Dermis blood vessel endothelial cell (primary cell): ENCODE measurements at places on chromosomes 4 and X. TPM values are rescaled to one million over a fixed set of nuclear protein-coding genes. Genes with fewer than 3 reads are reported as not detected.

GRCh38 chr4:120723105-120723504, 199.4 kb downstream of the PRDM5 start:
- DNase-seq: no peak

DNA sequence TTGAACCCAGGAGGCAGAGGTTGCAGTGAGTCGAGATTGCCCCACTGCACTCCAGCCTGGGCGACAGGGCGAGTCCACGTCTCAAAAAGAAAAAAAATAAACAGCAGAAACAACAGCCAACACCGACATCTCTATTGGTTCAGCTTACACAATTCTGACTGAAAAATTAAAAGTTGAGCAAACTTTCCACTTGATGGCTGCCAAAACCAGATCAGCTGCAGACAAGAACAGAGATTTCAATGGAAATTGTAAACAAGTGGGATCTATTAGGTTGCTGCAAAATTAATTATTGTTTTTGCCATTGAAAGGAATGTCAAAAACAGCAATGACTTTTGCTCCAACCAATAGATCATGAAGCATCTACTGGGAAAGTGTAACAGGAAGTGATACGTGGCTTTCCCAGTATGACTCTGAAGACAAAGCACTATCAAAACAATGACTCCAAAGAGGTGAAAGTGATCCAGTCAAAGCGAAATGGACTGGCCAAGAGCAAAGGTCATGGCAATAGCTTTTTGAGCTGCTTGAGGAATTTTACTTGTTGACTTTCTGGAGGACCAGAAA, 26.3 kb downstream of the UPF3B start:
- peak; percentile 72 for DNase-seq

OCRL gene
- total RNA-seq: 13.8 and 20.3 TPM in 2 replicates

ODAPH gene
- total RNA-seq: not detected in 2 replicates

- no peak for DNase-seq
Measured at GRCh38 chr4:145824463-145824862, 114.2 kb downstream of the ZNF827 start.

DNA sequence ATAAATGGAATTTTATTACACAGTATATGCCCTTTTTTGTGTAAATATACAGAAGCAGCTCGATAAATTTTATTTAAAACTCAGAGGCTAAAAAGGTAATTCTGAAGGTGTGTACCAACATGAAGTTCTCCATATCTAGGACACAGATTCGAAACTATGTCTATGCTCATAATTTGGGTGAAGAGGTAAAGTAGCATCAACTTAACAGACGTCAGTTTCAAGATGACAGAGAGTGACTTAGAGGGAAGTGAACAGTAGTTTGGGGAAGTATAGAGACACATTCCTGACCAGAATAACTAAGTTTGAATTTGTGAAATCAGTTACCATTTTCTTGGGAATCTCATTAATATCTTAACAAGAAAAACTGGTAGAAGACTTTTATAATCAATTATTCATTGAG, 2493.3 kb downstream of the ARAP2 start:
- no peak for DNase-seq

ENPP6 gene
- total RNA-seq: 0.05 TPM in 1 of 2 replicates, not detected in the other

GRCh38 chr4:120923207-120923522, 639 bp upstream of the PRDM5 start:
- DNase-seq: no peak

DNA sequence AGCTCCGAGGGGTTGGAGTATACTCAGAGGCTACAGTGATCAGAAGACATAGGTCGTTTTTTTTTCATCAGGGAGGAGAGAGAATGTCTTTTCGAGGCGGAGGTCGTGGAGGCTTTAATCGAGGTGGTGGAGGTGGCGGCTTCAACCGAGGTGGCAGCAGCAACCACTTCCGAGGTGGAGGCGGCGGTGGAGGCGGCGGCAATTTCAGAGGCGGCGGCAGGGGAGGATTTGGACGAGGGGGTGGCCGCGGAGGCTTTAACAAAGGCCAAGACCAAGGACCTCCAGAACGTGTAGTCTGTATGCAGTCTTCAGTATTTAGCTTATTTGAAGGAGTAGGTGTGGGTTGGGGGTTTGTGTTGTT, 500 bp downstream of the GAR1 start:
- DNase-seq: peak; percentile 20

- DNase-seq: no peak
Measured at GRCh38 chr4:67483868-67484602, 61.3 kb downstream of the CENPC start.

MEPE gene
- total RNA-seq: not detected in 2 replicates

DNA sequence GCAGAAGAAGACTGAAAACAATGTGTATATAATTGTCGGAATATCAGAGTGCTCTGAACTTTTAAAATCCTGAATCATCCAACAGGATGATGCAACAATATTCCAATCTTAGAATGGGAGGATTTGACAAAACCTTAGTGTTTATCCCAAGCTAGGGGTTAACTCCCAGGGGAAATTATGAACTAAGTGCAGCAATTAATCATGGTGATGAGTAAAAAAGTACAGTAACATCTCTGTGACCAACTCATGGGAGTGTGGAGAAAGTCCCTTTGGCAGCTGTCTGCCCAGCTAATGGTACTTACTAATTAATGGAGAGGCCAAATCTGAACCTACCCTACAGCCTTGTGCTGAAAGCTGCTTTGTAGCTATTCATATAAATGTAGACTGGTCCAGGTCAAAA, 257.6 kb upstream of the DDX53 start:
- DNase-seq: no peak

SYTL5 gene
- under 0.01 TPM in 1 of 2 replicates, not detected in the other for total RNA-seq

GAGE1 gene
- not detected in 2 replicates for total RNA-seq

DNA sequence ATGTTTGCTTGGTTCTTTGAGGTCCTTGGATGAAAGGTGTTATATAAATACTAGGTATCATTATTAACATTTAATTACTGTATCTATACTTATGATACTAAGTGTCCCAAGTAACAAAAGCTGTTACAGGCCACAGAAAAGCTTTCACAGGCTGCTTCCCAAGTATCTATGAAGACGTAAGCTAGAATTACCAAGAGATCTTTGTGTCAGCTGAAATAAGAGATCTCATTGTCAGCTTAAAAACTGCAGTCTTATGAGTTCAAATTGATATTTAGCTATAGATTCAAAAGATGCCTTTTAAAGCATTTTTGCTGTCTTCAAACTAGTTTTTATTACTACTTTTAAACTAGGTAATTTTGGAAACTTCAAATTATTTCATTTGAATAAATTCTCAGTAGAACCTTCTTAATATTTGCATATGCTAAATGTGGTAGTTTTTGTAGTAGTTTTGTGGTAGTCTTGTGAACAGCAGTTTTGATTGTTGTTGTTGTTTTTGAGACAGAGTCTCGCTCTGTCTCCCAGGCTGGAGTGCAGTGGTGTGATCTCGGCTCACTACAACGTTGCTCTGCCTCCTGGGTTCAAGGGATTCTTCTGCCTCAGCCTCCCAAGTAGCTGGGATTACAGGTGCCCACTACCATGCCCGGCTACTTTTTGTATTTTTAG, 170.0 kb upstream of the RPL34 start:
- no peak for DNase-seq

- DNase-seq: peak; percentile 65
Measured at GRCh38 chrX:107825698-107826237, at the start of gene MID2. TSS of gene MID2 (plus strand) at chrX:107825866. CDS start at chrX:107826427, 561 bp downstream.

DNA sequence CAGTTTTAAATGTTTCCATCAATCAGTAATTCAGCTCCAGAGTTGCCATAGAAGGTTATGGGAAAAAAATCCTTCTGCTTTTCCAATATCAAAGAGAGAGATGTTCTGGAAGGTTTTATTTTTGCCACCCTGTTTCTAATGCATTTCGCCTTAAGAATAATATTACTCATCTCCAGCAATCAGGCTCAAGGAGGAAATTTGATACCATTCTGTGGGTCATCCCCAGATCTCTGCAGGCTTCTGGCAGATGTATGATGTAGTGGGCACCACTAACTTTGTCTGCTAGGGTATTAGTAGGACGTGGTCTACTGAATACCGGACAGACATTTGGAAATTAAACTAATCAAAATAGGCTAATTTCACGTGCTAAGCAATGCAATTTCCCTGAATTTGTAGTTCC, 645.4 kb upstream of the TENM3 start:
- DNase-seq: no peak

- DNase-seq: no peak
Measured at GRCh38 chr4:8245884-8246833, 23.4 kb upstream of the HTRA3 start.

DNA sequence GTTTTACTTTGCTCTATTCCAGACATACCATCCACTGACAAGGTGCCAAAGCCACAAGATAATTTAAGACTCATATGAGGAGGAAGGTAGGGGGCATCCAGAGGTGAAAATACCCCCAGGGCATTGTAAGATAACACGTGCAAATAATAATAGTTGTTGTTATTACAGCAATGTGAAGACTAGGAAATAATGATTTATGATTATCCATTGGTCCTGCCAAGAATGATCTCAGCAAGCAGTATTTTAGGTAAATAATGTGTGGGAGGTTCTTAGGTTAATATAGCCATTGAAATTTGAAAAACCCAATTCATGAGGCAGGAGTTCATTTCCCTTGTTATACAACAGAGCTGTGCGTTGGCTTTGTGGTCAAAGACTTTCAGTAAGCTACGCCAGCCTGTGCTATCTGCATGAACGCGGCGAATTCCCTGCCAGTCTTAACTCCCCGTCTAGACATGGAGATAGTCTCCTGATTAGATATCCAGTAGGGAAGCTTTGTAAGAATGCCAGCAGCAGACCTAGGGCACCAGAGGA, 47.2 kb upstream of the MXRA5 start:
- no peak for DNase-seq

- no peak for DNase-seq
Measured at GRCh38 chrX:108134724-108135123, 43.1 kb downstream of the ATG4A start.
